ENCODE measurements at places on chromosomes 13 and 19. TPM values are rescaled to one million over a fixed set of nuclear protein-coding genes. Genes with fewer than 3 reads are reported as not detected.
A peak's percentile ranks its signal among the peaks of the same experiment; 100 is the strongest.

DNA sequence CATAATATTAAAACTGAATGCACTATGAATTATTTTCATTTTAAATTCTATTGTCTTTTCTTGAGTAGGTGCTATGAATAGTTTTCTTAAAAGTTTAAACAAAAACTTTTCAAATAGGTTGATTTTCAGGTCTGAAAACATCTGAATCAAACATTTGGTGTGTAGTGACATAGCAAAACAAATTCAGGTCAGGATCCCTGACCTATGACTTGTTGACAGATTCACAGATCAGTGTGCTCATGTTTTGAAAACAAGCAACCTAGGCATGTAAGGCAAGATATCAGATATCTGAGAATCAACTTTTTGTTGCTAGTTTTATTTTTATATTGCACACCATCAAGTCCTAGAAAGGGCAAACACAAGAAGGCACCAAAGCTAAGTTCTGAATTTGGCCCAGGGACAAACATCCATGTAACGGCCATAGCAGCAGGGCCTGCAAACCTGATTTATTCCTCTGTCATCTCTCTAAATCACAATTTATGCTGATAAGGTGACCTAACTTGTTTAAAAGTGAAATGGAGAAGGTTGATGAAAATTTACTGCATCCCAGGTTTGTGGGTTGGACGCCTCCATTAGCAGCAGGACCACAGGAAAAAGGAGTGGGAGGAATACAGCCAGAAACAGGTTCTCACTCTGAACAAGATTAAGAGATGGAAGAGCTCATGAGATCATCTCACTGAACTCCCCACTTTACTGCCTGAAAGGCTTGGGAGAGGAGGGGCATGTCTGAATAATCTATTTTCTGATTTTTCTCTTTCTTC is 337.7 kb downstream of the KCNRG start:
- DNase-seq = no peak

- no peak for DNase-seq
Measured at GRCh38 chr13:112955271-112955937, 13.6 kb upstream of the MCF2L start.

The LILRA6 gene
- polyA plus RNA-seq = 0.47 TPM

The CASP14 gene
- polyA plus RNA-seq = not detected

The CD33 gene
- polyA plus RNA-seq = 1.8 TPM

The RSPH6A gene
- polyA plus RNA-seq = not detected

- peak; percentile 42 for DNase-seq
Measured at GRCh38 chr19:47839913-47840312, 18.2 kb downstream of the CRX start.

DNA sequence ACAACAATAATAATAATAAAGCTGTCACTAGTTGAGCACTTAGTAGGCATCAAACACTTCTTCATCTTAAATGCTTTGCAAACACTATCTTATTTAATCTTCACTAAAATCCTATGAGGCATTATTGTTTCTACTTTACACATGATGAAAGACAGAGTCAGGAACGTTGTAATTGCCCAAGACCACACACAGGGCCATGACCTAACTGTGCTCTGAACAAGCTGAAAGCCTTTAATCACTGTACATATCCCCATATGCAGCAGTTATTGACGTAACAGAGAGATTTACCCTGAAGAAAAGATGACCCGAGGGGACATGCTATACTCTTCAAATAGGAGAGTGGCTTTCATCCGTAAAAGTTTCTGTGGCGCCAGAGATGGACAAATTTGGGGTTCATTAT is 53.0 kb downstream of the SACS start:
- DNase-seq = no peak

DNA sequence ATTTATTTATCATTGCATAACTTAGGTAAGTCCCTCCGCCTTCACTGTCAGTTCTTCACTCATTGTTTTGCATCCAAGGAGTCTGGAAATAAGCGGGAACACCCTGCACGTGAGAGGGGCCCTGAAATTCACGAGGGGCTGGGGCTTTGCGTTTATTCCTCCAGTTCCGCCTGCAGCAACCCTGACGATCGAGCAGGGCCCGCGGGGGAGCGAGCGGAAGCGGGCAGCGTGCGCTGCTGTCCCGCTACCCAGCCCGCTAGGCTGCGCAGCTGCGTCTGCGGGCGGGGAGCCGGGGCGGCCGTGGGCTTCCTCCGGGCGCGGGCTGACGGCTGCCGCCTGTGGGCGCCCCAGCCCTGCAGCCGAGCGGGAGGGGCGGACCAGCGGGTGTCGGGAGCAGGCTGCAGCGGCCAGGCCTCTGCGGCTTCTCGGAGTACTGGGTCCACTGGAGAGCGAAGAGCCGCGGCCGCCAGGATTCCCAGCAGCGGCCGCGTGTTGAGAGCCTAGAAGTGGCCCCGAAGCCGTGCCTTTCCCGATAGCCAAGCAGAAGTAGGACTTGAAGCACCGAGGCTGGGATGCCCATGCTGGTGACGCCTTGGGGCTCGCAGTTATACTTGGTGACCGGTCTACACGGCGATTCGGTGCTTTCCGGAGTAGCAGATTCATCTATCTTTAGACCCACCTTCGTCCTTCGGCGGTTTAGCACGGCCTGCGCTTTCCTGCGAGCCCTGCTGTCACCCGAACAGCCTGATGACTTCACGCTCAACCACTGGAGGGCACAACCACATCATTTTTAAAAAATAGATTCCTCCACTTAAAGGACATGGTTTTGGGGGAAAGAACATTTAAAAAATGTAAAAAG is 32.9 kb upstream of the SACS start:
- peak; percentile 67 for DNase-seq

- DNase-seq = no peak
Measured at GRCh38 chr13:99264051-99264450, 5.9 kb upstream of the GPR18 start.

All from renal cortex interstitium (tissue), 15 donors.